ENCODE measurements at places on chromosomes 5 and 9.

- DNase-seq: no peak
Measured at GRCh38 chr5:146848133-146848532, 30.4 kb downstream of the PPP2R2B start.

DNA sequence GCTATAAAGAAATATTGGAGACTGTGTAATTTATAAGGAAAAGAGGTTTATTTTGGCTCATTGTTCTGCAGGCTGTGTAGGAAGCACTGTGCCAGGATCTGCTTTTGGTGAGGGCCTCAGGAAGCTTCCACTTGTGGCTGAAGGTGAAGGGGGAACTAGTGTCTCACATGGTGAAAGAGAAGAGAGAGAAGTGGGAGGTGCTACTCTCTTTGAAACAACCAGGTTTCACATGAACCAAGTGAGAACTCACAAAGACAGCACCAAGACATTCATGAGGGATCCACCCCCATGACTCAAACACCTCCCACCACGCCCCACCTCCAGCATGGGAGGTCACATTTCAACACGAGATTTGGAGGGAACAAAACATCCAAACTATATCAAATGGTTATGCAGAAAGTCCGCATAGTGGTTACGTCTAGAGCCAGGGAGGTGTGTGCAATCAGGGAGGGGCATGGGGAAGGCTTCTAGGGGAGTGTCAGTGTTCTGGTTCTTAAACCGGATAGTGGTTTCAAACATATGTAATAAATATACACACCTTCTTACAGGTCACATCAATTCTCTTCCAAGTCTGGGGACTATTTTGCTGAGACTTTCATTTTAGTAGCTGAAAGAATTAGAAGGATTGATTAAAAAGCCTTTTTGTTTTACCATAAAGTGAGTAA, 113.0 kb downstream of the TRIO start:
- no peak for DNase-seq

- no peak for DNase-seq
Measured at GRCh38 chr5:9313751-9314150, 232.1 kb downstream of the SEMA5A start.

DNA sequence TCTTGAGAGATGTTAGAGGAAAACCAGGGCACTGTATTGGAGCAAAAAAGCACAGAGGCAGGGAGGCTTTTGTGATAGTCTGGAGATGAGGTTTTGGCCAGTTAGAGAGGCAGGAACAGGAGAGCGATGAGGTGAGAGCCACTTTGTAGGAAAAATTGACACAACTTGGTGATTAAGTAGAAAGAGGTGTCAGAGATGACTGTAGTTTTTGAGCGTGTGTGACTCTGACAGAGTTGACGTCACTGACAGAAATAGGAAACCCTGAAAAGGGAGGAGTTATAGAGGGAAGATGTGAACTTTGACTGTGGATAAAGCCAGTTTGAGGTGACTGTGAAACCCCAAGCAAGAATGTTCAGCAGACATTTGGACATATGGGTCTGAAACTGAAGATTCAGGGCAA, 15.7 kb downstream of the NFX1 start:
- DNase-seq: no peak

GRCh38 chr5:109852371-109853155, 162.8 kb downstream of the MAN2A1 start:
- DNase-seq: no peak

- DNase-seq: no peak
Measured at GRCh38 chr5:23053846-23054245, 200.7 kb upstream of the CDH12 start.

DNA sequence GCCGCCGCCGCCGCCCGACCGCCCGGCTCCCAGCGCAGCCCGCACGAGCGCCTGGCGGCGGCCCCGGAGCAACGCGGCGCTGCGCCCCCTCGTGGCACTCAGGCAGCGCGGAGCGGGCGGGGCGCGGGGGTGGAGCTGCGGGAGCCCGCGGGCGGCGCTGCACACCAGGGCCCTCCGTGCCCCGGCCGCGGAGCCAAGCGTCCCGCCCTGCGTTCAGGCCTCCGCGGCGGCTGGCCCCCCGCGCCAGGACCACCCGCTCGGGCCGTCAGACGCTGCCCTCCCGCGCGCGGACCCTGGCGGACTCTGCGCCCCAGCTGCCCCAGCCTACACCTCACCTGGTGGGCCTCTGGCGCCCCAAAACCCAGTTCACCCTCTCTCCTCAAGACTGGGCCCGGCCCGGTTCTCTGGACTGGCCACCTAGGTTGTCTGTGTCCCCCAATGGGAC, at the start of gene RASGEF1C:
TSS of gene RASGEF1C (minus strand) at position 75 of the 445 bp plus-strand sequence. CDS start 71,159 bp downstream, outside the sequence.
- peak; percentile 52 for DNase-seq

GRCh38 chr5:80216096-80216495, 39.8 kb downstream of the SERINC5 start:
- no peak for DNase-seq

DNA sequence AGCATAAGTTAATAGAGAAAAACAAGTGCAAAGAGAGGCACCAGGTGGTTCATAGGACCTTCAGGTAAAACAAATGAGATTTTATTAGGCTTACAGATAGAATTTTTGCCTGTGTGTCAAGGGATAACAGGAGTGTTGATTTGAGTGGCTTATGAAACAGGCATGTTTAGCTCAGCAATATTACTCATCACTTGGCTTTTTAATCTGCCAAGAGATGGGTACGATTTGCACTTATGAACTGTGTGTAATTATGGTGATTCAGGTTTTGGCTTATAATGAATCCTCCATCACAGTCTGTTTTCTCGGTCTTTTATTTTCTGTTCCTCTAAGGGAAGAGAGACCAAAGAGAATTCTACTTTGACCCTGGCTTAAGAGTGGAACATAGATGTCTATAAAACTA, 199.3 kb downstream of the DMRTA1 start:
- no peak for DNase-seq

DNA sequence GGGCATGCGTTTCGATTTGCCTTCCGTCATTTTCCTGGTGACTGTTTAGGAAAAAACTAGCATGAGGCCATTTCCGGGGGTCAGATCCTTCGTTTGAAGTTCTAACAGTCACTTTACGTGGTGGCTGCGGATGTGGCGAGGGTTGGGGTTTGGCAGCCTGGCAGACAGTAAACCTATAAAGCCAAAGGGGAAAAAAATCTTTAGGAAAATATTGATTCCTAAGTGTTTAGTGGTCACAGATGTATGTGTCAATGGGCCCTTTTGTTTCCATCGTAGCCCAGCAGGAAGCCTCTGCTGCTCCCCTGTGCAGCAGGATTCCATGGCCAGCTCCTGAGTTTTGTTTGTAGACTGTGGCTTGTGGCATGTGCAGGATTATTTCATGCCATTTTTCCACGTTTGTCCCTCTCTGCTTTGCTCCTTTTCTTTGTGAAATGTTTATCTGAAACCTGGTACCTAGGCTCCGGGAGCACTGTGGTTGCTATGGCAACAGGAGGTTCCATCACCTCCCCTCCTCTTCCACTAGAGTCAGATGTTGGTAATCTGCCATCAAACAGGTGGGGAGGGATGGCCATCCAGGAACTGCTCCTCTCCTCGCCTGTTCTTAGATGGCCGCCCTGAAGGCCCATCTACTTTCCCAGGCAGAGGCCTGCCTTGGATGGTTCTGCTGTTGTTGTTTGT, 202.3 kb downstream of the AOPEP start:
- DNase-seq: no peak

DNA sequence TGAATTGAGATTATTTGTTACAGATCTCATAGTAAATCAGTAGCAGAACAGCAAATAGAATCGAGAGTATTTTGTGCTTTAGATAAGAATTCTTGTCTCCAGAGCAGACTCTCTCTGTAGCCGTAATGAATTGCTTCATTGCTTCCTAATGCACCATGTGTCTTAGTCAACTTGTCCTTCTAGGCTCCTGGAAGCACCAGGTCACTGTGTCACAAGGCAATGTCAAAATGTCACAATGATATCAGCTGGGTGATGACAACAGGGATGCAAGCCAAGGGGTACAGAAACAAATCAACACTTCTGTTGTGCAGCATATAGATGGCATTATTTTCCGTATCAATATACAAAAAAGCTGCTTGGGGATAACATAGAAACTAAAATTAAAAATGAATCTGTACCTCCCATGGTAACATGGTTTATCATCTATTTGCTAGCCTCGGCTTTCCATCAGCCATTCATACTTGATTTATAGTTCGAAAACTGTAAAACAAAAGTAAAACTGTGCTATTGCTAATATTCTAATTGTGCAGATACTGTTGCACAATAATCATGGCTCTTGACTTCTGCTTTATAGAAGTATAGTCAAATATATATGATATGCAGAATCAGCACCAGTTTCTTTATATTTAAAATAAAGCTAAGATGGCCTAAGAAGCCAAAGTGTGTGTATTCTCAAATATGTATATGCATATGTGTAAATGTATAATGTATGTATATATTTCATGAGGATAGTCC, 435.9 kb upstream of the TLE4 start:
- DNase-seq: no peak

GRCh38 chr9:103713631-103714030, 380.5 kb upstream of the SMC2 start:
- no peak for DNase-seq

DNA sequence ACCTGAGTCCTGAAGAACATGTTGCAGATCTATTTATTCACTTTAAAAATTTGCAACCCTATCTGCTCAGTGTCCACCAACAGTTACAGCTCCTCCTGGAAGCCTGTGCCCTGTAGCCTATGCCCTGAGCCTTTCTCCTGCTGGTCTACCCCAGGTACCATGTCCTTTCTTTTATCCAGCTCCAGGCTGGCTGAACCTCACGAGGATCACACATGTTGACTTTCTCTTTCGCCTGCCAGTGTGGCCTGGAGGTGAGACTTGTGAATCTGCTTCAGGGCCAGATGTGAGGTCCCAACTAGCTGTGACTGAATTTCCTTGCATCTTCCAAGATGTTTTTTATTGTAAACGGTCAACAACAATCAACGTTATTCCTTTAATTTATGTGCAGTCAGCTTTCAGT, 70.7 kb downstream of the GDNF start:
- no peak for DNase-seq

GRCh38 chr9:91195372-91196012, 166.2 kb downstream of the AUH start:
- no peak for DNase-seq

DNA sequence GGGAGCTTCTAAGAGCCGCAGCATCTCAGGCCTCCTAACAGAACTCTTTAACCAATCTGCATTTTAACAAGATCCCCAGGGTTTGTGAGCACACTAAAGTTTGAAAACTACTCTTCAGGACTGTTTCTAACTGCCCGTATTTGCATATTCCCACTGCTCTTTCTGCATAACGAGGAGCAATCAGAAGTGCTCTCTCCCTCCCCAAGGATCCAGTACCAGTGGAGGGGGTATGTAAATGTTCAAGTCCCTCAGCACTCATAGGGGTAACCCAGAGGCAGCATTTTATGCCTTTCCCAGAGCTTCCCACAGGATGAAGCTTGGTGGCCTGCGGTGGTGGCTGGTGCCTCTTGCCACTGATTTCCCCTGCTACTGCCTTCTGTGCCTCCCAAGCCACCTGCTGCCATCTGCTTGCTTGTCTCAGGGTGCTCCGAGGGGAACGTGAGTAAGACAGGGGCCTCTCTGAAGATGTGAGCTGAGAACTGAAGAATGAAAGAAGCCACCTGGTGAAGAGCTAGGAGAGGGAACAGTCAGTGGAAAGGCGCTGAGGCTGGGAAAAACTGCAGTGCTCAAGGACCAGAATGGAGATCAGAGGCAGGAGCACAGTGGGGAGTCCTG, 30.0 kb upstream of the PPP1R2B start:
- no peak for DNase-seq

DNA sequence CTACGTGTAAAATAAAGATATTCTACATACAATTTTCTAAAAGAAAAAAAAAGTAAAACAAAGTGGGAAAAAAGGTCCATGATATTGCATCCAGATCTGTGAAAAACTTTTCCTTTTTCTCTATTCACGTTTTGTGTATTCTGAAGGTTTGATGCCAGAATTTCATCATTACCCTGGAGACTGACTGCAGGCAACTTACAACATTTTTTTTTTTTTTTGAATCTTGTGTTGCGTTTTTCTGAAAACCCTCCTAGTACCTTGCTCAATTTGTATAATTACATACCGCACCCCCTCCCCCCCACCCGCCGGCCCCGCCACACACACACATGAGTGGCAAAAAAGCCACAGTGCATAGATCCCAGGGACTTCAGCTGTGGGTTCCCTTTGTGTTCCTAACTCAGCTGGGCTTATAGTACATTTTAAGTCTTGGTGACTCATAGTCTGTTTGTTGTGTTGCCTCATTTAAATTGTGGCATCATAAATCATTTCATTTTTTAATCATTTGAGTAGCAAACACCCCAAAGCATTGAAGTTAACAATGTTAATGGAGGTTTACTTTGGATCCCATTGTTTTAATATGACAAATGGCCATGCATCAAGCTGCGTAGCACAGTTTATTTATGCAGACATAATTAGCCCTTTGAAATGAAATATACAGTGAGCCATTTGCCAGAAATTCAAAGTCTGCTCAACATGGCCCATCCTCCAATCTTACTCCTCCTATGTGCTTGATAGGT, 36.0 kb downstream of the PRDM6 start:
- no peak for DNase-seq

- DNase-seq: no peak
Measured at GRCh38 chr5:14261856-14262611, 118.9 kb downstream of the TRIO start.

GRCh38 chr9:92008041-92008440, 58.0 kb upstream of the ROR2 start:
- DNase-seq: no peak

GRCh38 chr9:6959270-6960000, 201.7 kb downstream of the KDM4C start:
- no peak for DNase-seq

GRCh38 chr9:95771556-95772246, 103.8 kb upstream of the ERCC6L2 start:
- DNase-seq: no peak

DNA sequence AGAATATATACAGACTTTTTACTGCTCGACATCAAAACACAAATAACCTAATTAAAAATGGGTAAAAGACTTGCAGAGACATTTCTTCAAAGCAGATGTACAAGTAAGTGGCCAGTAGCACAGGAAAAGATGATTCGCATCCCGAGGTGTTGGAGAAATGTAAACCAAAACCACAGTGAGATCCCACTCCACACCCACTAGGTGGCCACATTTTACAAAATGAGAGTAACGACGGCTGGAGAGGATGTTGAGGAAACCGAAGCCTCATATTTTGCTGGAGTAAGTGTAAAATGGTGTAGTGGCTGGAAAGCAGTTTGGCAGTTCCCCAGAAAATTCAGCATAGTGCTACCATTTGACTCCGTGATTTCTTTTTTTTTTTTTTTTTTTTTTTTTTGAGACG, 21.3 kb upstream of the GBGT1 start:
- peak; percentile 49 for DNase-seq

DNA sequence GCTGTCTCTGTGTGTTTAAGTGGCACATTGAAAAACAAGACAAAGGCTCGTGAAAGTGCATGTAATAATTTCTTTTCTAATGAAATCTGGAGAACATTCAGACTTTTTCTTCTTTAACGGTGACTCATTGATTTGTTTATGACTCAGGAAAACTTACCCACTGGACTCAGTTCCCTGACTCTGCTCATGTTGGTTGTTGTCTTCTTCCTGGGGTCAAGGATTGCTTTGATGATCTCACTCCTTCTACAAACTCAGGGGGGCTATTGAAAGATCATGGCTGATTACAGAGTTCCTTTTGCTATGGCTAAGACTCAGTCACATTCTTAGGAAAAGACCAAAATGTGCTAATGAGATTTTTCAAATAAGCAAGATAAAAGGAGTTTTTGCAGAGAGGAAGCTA, 141.1 kb upstream of the DAP start:
- no peak for DNase-seq

GRCh38 chr5:125550274-125550673, 803.8 kb upstream of the ZNF608 start:
- DNase-seq: no peak

Measured in CD4-positive, alpha-beta T cell treated with Interleukin-1 beta for 1 hour (primary cell).